Hepatocyte (in vitro differentiated cells): ENCODE measurements at places on chromosomes 5 and 9. TPM values are rescaled to one million over a fixed set of nuclear protein-coding genes. Genes with fewer than 3 reads are reported as not detected.

DNA sequence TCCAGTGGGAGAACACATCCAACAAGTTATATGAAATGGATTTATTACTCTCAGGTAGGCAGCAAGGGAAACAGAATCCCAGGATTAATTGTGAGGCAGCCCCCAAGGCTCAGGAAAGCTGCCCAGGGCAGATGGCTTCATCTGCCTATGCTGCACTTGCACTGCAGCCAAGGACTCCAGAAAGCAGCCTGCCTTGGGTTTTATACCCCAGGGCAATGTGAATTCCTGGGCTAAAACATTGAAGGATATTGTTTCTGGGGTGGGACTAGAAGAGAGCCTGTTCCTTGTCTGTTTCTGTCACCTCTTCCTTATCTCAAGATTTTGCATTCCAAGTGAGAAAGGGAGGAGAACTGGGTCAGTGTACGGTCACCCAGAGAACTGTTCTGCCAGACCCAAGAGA, 8.8 kb upstream of the CCL27 start:
- no peak for DNase-seq

GRCh38 chr5:85049020-85049419, 664.3 kb upstream of the EDIL3 start:
- DNase-seq: peak; percentile 64

DNA sequence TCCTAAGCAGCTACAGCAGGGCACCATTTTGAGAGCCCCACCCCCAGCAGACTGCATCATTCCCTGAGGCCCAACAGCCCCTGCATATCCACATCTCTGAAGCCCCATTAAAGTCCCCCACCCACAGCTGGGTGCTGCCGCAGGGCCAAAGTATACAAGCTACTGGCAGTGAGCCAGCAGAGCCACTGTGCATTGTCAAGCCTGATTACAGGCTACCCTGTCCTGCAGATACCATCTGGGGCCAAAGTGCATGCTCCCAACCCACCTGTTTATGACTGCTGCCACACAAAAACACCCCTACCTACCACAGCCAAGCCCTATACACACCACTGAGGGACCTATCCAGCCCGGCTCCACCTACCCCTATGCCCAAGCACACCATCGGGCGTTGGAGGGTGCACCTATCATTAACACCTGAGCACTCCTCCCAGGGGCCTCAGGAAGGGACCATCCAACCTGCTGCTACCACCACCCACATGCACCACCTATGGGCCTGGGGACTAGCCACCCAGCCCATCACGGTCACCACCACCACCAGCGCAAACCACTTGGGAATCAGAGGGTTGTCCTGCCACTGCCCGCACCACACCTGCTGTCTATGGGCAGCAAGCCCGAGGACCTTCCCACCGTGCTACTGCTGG, 105.0 kb downstream of the PLPP1 start:
- DNase-seq: peak; percentile 32

GRCh38 chr5:142777850-142778249, 7.7 kb downstream of the ARHGAP26 start:
- no peak for DNase-seq

DNA sequence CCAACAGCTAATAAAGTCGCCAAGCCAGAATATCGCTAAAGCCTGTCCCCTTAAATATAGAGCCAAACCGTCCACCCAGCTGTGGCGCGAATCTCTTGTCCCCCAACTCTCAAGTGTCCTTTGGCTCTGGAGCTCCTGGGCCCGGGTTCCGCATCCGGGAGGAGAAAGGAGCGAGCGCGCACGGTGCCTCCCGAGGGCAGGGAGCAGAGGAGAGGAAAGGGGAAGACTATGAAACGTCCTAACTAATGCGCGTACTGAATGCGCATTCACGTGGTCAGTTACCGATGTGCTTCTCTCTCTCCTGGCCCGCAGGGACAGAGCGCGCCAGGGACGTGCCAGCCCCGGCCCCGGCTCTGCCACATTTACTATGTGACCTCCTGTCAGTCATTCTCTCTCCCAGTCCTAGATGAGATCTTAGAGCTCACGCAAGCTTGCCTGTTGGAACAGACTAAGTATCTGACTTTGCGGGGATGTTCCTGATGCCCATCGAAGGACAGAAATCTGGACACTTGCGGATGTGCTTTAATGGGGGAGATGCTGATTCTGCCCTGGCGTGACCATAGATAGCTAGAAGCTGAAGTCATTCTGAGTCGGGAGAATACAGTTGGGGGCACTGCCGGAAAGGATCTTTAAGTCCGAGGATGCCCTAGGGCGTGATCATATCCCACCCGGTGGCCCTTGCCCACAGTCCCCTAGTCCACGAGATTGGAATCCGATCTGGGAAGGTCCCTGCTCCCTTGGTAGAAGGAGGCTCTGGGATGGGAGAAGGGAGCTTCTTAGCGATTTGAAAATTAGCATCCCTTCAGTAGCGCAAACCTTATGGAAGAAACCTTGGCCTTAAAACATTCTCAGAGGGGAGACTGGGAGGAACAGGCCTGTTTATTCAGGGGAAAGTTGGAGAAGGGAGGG, 5.7 kb upstream of the EBF1 start:
- DNase-seq: no peak

DNA sequence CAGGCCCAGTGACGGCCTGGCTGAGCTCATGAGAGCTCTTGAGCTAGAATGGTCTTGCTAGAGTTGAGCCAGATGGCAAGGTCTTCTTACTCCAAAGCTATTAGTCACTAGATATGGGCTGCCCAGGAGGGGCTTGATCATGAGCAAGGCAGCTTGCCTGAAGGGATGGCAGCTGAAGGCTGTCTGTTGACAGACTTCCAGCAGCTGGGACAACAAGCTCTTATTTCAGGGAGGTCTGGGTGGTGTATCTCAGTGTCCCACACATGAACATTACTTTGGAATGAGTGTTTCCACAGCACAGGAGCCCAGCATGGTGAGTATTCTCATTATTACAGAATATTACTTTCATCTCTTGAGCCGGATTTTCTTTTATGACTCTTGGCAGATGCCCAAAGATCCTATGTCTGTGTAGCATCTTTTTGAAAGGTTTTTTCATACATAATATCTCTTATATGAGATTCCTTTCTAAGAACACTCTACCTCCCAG, 414.1 kb downstream of the ARHGEF28 start:
- peak; percentile 58 for DNase-seq

DNA sequence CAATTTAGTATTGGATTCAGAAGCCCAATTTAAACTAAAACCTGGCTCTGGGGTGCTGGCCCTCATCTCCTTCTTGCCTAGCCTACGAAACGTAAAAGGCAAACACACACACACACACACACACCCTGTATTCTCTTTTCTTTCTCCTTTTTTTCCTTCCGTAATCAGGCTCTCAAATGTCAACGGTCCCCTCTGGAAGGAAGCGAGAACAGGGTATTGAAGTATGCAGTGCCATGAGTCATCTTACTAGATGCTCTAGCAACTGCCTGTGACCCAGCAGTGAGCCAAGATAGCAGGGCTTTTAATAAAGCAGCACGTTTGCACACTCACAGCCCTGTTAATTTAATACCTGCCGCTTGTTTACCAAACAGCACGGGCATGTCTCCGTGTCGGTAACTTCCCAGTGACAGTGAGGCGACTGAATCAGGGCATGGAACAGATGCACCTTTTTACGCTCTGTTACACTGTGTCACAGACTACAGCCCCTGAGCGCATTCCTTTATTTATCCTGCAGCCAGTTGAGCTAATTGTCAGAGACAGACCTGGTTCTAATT, 243.8 kb downstream of the BNC2 start:
- peak; percentile 70 for DNase-seq

DNA sequence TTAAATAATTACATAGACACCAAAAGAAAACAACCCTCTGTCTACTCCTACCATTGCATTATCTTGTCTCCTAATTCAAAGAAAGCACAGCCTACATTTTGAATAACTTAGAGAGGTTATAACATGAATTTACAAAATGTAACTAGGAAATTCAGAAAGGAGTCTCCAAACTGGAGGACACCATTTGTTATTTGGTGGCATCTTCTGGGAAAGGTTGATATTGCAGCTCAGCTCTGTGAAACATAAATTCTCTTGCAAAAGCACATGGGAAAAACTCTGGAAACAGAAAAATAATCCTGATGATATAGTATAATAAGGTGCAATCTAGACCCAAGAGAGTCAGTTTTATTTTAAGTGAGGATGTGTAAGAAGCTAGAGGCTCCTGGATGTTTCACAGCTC, 215.3 kb downstream of the MLLT3 start:
- DNase-seq: no peak

GRCh38 chr5:67058998-67059743, 137.4 kb downstream of the CD180 start:
- no peak for DNase-seq

GRCh38 chr9:94600258-94600657, 6.6 kb upstream of the FBP2 start:
- DNase-seq: no peak

DNA sequence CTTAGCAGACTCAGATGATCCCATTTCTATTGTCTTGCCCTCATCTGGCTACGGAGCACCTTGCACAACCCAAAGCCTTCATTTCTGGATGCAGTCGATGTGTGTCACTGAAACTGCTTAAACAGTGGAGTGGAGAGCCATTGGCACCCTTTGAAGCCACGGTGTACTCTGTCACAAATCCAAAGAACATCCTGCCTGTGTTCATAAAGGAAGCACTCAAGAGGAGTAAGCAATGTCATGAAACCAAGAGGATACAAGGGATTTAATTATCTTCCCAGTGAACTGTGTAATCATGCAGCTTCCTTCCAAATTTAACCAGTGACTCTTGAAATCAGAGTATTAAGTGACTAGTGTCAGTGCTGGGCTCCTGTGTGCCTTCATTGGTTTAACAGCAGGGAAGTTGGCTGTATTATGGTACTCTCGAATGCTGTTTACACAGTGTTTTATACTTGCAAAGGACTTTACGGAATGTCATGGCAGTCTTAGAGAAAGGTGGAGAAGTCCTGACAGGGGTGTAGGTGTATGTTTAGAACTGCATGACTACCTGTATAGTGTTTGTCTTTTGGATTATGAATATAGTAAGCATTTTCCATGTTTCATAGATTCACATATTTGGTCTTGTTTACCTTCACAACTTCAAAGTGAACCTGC, 41.9 kb downstream of the CD180 start:
- DNase-seq: no peak

Gene EIF4E1B
- total RNA-seq: not detected in 2 replicates

Gene EGR1
- total RNA-seq: 64.2 and 95.4 TPM in 2 replicates

Gene TNFSF15
- 8.5 and 10.4 TPM in 2 replicates for total RNA-seq

Gene KCNV2
- not detected in 2 replicates for total RNA-seq

Gene SPINK6
- total RNA-seq: not detected in 2 replicates

Gene SPINK7
- not detected in 2 replicates for total RNA-seq

Gene SLC34A3
- total RNA-seq: 1.8 and 2.7 TPM in 2 replicates

Gene ELAVL2
- 0.24 and 0.93 TPM in 2 replicates for total RNA-seq
